ENCODE measurements at places on chromosomes 6 and 20. TPM values are rescaled to one million over a fixed set of nuclear protein-coding genes. Genes with fewer than 3 reads are reported as not detected.

The CTNNBL1 gene
- 34.4 TPM for total RNA-seq

The B4GALT5 gene
- 19.0 TPM for total RNA-seq

The TFAP2C gene
- total RNA-seq, result 9.5 TPM

The MEI4 gene
- total RNA-seq, result not detected

The FAM83D gene
- 48.3 TPM for total RNA-seq

The OOEP gene
- total RNA-seq, result not detected

The KIAA1755 gene
- 0.66 TPM for total RNA-seq

The EDN3 gene
- not detected for total RNA-seq

The PTCRA gene
- not detected for total RNA-seq

The MKKS gene
- 7.1 TPM for total RNA-seq

The MAFB gene
- total RNA-seq, result 0.33 TPM

The LAMA2 gene
- 58.3 TPM for total RNA-seq

The RNF8 gene
- 28.2 TPM for total RNA-seq

The LAMA4 gene
- total RNA-seq, result 105 TPM

The OR2B6 gene
- not detected for total RNA-seq
